D341Med (cell line): ENCODE measurements at places on chromosomes 3 and 15.
A peak's percentile ranks its signal among the peaks of the same experiment; 100 is the strongest.

DNA sequence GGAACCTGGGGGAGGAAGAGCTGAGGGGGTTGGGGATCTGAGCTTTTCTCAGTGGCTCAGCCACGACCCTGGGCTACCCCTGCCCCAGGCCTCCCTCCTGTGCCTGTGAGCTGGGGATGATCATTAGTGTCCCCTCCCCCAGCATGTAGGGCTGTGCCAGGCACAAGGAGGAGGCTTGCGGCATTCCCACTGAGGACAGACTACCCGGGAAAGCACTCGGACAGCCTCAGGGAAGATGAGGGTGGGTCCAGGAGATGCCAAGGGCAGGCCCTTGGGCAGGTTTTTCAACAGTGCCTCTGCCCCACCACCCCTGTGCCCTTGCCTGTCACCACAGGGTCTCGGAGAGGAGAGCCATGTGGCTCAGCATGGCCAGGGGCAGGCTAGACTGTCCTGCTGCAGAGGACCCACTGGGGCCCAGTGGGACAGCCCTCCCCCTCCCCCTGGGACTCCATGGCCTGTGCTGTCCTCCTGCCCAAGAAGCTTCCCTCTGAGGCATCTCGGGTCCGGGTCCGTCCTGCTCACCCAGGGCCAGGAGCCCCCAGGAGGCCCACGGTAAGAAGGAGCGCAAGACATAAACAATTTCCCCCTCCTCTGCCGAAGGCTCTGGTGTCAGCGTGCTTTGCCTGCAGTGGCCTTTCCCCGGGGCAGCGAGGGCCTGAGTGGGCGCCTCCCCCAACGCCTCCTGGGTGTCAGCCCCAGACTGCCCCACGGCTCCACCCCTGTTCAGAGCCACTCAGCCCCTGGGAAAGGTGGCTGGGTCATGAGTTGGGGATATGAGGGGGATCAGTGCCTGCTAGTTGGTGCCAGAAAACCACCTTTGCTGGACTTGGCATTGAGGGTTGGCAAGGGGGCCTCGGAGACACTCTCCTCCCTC lies 192.5 kb downstream of the GOLGA6L6 start:
- DNase-seq: peak; percentile 38

GRCh38 chr15:50458348-50459112 lies 34.3 kb downstream of the USP8 start:
- no peak for DNase-seq

- no peak for DNase-seq
Measured at GRCh38 chr15:44710236-44711095, 657 bp downstream of the PATL2 start.

DNA sequence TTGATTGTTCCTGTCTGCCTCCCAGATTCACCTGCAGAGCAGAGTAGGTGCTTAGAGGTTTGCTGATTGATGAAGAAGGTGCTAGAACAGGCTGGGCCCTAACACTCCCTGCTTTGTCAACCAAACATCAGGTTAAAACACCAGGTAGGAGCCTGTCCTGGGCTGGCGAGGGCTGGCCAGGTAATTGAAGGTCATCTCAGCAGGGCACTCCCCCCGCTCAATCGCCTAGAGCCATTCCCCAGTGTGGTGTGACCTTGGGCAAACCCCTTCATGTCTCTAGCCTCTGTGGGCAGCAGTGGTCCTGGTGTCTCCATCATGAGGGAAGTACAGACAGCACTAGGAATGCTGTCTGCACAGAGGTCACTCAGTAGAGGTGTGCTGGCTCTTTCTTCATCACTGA lies 88.3 kb downstream of the KLF15 start:
- no peak for DNase-seq

DNA sequence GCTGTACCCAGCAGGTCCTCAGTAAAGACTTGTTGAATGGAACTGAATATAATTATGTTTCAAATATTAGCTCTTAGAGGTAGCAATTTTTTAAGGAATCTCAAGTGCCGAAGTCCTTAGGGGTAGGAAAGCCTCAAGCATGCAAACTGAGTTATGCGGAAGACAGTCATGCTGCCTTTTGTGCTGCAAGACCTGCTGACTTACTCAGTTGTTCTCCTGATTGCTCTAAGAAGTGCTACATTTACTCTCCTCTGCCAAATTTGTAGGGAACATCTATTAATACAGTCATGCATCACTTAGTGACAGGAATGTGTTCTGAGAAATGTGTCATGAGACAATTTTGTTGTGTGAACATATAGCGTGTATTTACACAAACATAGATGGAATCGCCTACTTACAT lies 325.6 kb upstream of the AZI2 start:
- no peak for DNase-seq

GRCh38 chr15:74817370-74817737 lies 4.7 kb downstream of the LMAN1L start:
- peak; percentile 60 for DNase-seq
